ENCODE measurements at places on chromosomes 3 and 15.

- DNase-seq, result peak; percentile 71
Measured at GRCh38 chr3:112013058-112013783, 14.5 kb downstream of the TAGLN3 start.

DNA sequence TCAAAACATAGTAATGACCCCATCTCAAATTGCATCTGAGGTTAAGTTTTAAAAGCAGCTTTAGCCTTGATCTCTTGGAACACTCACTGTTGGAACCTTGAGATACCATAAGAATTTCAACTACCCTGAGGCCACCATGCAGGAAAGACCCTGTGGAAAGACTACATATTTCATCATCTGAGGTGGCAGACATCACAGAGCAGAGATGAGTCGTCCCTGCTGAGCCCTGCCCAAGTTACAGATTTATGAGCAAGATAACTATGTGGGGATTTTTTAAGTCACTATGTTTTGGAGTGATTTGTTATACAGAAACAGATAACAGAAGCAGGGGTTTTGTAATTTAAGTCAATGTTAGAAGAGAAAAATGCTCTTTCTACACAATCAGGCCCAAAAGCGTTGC, 168.4 kb downstream of the STAC start:
- peak; percentile 31 for DNase-seq

GRCh38 chr15:58490086-58490887, 58.5 kb downstream of the LIPC start:
- DNase-seq, result no peak

GRCh38 chr3:187228740-187229139, 31.5 kb downstream of the RTP1 start:
- no peak for DNase-seq

- DNase-seq, result peak; percentile 36
Measured at GRCh38 chr3:116314476-116314875, 130.8 kb downstream of the LSAMP start.

GRCh38 chr3:41163006-41163405, 36.3 kb upstream of the CTNNB1 start:
- no peak for DNase-seq

- DNase-seq, result no peak
Measured at GRCh38 chr15:59018833-59019232, 31.4 kb downstream of the RNF111 start.

DNA sequence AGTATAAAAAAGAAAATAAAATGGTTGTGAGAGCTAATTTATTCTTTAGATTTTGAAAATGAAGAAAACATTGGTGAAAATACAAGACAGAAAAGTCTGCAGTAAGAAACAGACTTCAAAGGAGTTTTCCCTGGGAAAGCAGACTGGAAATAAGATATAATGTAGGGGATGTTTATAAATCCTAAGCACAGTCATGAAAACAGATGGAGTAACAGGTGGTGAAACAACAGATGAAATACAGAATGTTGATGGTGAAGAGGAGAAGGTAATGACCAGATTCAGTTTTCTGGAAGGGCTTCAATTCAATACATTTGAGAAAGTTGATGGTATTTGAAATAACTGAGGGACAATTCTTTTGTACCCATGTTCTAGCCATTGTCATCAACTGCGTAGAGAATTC, 353.9 kb downstream of the CHL1 start:
- DNase-seq, result no peak

Measured in fibroblast of skin of abdomen (primary cell).